ENCODE measurements at places on chromosomes 11 and 22. TPM values are rescaled to one million over a fixed set of nuclear protein-coding genes. Genes with fewer than 3 reads are reported as not detected.

GRCh38 chr11:76723142-76723541 is 52.6 kb upstream of the LRRC32 start:
- no peak for DNase-seq

GRCh38 chr11:108597736-108598355 is 4.3 kb upstream of the EXPH5 start:
- no peak for DNase-seq

DNA sequence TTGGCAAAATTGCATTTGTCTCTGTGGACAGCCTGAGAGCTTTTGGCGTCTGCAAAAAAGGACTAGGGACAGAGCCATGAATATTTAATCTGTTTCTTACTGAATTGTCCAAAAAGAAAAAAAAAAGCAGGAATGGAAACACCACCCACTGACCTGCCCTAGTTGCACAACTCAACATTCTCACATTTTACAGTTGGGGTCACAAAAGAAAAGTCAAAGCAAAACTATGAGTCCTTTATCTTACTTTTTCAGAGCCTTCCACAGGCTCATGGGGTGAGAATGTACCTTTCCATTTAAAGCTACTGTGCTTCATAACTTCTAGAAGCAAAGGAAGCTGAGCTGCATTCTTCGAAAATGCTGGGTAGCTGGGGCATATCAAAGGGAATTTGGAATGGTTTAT is 225.7 kb downstream of the FAM76B start:
- DNase-seq, result no peak

Gene GAL
- total RNA-seq, result 0.31 TPM

Gene OR2AG2
- total RNA-seq, result 0.19 TPM
